AG09309 (cell line): ENCODE measurements at places on chromosomes 1 and 21.

DNA sequence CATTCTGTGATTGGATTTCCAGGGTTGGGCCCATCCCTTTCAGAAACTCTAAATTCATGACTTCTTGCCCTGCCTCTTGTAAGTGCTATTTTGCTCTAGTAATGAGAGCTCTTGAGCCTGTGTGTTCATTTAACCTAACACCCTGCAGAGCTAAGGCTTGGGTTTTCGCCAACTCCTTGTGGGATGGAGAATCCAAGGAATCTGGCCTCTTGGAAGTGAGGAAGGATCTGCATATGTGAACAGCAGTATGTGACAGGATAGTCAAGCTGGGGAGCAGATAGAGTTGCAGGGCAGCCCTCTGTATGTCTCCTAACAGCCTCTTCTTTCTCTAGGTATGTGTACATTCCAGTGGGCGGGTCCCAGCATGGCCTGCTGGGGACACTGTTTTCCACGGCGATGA is 258.9 kb downstream of the HHAT start:
- DNase-seq, result no peak

GRCh38 chr1:65247419-65248359 is 61.7 kb upstream of the DNAJC6 start:
- DNase-seq, result peak; percentile 95

DNA sequence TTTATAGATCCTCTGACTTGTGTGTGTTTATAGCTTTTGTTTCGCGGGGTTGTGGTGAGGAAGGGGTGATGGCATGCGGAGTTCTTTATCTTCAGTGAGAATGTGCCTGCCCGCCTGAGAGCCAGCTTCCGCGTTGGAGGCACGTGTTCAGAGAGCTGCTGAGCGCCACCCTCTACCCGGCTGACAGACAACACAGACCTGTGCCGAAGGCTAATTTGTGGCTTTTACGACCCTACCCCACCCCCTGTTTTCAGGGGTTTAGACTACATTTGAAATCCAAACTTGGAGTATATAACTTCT is 14.4 kb upstream of the CD101 start:
- no peak for DNase-seq

DNA sequence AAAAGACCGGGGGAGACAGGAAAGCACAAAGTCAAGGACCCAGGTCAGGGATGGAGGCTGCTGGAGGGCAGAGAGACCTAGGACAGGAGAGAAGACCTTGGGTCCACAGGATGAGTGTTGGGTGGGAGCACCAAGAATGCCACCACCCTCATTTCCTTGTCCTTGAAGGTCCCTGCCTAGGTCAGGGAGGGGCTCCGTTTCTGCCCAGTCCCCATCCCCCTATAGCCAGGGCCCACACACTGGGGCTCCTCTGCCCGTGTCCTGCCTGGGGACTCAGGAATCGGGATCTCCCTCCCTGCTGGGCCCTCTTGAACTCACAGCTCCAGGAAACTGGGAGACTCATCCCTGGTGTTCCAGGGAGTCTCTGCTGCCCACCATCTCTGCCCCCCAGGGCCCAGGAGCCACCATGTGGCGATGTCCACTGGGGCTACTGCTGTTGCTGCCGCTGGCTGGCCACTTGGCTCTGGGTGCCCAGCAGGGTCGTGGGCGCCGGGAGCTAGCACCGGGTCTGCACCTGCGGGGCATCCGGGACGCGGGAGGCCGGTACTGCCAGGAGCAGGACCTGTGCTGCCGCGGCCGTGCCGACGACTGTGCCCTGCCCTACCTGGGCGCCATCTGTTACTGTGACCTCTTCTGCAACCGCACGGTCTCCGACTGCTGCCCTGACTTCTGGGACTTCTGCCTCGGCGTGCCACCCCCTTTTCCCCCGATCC is 584 bp downstream of the TINAGL1 start:
- DNase-seq, result no peak

DNA sequence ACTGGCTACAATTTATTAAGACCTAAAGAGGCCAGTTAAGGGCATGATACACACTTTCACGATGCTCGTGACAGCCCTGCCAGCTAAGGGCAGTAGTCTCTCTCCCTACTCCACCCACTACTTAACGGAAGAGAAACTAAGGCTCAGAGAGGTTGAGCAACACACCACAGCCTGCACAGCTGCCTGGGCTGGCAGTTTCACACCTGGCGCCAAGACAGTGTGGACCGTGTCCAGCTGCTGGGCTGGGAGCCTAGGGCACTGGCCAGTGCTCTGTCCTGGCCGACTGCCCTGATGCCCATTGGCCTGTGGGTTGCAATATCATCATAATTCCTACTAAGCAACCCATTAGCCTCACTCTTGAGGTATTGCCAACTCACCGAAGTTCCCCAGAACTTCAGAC is 27.6 kb downstream of the TENT5C start:
- DNase-seq, result no peak

- no peak for DNase-seq
These were observed 15.6 kb upstream of the TTC4 start for GRCh38 chr1:54699936-54700525.

GRCh38 chr1:150764617-150765101 is 919 bp downstream of the CTSS start:
- peak; percentile 47 for DNase-seq

DNA sequence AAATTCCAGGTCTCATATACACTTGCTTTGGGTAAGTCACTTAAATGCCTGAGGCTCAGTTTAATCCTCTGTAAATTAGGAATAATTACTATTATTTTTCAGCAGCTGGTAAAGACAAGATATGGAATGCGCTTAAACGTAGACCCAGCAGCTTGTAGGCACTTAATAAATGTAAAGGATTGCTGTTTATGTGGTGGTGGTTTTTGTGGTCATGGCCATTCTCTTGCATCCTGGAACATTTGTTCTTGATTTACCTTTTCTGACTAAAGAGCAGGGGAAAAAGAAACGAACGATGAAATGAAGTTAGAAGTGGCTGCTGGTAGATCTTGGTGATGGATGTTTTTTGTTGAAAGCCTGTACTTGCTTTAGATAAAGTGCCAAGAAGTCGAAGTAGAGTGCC is 195.0 kb upstream of the FOXD3 start:
- DNase-seq, result no peak

DNA sequence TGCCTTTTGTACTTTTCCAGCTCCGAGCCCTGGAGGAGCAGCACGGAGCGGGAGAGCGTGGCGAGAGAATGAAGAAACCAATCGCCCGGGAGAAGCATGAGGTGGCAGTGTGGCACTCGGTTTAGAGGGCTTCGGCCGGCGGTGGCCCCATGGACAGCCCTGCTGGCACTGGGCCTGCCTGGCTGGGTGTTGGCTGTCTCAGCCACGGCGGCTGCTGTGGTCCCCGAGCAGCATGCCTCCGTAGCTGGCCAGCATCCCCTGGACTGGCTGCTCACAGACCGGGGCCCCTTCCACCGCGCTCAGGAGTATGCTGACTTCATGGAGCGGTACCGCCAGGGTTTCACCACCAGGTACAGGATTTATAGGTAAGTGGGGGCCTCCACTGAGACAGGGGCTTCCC is 59.0 kb downstream of the BRINP2 start:
- no peak for DNase-seq

DNA sequence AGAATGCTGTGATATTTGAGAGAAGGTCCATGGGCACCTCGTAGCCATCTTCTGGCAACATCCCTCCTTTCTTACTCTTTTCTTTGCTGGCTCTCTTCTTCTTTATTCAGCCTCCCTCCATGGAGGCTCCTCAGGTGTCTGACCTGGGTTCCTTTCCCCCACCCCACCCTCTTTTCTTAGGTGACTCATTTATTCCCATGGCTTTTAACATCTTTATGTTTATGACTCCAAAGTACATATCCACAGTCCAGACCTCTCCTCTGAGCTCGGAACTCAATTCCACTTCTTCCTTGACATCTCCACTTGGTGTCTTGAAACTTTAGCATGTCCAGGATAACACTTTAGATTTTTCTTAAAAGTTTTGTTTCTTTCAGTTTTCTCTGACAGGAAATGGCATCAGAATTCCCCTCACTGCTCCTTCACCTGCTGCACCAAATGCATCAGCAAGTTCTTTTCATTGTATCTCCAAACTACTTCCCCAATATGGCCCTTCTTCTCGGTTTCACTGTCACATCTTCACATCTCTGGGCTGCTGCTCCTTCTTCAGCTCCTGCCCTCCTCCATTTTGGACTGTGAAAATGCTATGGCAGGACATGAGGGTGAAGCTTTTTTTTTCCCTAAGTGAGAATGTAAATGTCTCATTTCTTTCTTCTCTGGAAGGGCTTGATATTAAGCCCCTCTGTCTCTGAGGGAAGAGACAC is 95.9 kb downstream of the GIPC2 start:
- no peak for DNase-seq

GRCh38 chr1:213457733-213458132 is 406.7 kb downstream of the RPS6KC1 start:
- DNase-seq, result no peak

GRCh38 chr1:22625262-22625925 is 11.0 kb upstream of the C1QA start:
- DNase-seq, result no peak

GRCh38 chr1:59151860-59152259 is 145.0 kb upstream of the FGGY start:
- DNase-seq, result no peak

DNA sequence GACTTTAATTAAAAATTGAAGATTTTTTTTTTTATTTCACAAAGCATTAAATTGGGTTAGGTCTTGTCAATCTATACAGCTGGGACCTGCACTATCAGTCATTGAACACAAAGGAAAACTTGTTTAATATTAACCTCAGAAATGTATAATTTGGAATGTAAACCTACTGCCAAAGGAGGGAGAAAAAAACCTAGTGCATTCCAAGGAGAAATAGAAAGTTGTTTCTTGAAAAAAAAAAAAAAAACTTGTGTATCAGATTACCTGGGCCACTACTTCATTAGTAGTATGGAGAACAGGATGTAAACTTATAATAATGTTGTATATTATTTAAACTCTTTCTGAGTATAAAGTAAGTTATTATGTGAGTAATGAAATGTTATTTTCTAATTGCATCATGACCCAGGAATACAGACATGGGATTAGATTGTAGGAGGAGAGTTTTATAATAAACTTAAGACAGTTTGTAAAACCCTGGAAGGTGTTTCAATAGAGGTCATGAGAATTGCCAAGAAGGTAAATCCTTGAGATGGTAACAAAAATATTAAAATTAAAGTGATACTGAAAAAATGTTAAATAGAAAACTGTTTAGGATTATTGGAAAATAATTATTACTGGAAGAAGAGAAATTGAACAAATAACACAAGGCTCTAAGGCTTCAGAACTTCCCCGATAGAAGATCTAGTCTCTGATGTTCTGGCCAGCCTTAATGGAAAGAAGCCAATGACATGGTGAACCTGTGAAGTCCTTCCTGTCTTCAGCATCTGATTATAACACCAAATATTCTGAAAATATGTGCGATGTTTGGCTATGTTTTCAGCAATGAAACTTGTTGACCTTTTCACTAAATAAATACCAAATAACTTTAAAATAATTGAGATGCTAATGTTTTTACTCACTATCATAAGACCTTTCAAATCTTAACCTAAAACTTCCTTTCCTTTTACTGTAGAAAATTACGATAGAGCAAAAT is 412.8 kb upstream of the LYPLAL1 start:
- DNase-seq, result no peak

DNA sequence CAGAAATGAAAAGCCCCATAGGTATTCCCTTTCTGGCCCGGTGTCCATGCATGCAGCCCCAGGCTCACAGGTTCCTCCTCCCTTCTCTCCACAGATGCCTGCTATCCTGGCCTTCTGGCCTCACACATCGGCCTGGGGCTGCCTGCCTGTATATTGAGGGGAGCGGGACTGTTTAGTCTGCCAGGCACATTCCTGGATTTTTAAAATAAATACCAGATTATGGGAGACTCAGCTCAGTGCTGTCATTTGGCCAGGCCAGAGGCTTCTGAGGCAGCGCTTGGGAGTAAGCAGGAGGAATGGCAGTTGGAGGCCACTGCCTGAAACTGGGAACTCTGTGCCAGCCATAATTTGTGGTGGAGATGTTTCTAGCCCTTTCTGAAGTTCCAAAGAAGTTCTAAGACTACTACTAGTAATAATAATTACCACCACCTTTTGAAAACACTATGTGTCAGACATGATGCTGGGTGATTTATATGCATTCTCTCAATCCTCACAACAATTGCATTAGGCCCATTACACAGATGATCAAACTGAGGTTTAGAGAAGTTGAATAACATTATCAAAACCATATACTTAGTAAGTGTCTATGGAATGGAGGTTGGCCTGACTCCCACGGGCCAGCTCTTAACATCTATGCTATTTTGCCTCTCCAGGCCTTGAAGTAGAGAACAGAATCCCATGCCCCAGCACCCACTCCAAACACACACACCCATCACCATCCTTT is 107.6 kb downstream of the PLXNA2 start:
- no peak for DNase-seq

DNA sequence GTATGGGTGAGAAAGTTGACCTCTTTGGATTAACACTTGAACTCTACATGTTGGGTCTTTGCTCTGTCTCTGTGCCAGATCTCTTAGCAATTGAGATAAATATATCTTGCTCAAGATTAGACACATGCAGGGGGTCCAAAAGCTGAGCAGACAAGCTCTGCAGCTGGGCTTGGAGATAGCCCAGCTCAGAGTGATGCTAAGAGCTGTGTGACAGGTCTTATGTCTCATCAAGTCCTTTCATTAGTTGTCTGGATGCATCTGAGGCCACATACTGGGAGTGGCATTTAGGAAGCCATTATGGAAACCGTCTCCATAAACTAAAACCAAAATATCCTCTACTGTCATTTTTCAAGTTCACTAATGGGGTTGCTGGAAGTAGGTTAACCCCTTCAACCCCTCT is 289.4 kb upstream of the DUSP10 start:
- DNase-seq, result no peak

DNA sequence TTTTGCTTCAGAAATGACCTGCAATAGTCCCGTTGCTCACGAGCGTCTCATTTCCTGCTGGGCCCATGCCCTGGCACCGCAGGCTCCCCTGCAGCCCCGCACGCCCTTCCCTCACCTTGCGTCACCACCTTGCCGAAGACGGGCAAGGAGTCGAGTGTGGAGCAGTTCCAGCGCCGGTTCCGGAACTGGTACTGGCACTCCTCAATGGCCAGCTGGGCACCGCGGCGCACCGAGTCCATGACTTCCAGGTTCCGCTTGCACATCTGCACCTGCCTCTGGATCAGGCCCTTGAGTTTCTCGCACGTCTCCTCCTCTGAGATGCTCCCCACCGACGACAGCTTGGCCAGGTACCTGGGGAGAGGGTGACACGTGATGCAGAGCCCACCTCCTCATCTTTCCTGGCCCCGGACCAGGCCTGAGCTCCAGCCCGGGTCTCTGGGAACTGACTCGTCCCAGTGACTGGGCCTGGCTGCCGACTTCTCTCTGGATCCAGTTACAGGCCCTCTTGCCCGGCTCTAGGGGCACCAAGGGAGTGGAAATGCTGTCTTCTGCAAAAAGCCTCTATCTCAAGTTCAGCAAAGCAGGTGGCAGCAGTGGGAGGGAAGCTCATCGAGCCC is 13.3 kb downstream of the WNT4 start:
- DNase-seq, result no peak

DNA sequence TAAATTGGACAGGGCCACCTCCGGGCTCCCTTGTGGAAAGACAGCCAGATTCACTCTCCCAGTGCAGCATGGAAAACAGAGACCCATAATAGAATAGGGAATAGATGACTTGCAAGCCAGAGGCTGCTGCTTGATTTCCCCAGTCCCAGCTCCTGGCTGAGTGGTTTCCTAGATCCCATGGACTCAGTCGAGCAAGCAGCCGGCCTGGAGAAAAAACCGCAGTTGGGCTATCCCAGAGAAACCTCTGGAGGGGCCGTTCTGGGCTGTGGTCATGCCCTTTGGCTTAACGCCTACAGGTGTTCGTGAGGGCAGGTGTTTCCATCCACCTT is 61.7 kb downstream of the ELK4 start:
- DNase-seq, result no peak
